ENCODE measurements at places on chromosomes 2 and 18.
A peak's percentile ranks its signal among the peaks of the same experiment; 100 is the strongest.

DNA sequence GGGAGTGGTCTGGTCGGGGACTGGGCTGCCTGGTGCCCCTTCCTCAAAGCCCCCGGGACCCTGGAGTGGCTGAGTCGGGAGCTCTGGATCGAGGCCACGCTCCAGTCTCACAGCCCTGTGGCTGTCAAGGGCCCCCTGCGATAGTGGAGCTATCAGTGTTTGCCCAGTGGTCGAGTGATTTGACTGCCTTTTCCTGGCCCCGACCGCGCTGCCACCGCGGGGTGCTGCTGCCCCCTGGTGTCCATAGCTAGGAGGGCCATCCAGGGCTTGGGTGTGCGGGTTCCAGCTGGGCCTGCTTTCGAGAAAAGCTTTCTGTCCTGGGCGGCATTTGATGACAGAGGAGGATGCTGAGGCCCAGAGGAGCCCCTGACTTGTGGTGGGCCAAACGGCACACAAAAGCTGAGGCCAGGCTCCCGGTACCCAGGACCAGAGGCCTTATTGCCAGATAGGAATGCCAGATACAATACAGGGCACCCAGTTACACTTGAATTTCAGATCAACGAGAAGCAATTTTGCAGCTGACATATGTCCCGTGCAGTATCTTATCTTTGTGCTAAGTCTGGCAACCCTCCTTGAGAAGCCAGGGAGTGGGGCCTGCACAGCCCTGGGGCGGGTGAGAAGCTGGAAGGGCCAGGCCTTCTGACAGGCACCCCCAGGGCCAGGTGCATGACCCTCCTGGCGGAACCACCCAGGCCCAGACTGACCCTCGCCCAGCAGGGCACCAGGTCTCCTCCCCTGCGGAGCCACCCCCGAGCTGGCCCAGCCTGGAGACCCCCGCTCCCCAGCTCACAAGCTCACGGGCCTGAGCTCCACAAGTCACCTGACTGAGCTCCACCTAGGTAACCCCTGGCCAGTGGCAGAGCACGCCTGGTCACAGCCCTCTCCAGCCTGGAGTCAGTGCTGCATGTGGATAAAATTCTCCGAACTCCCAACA lies 13.0 kb downstream of the ODC1 start:
- peak; percentile 94 for DNase-seq

GRCh38 chr2:160226367-160226766 lies 26.3 kb upstream of the ITGB6 start:
- DNase-seq: no peak

DNA sequence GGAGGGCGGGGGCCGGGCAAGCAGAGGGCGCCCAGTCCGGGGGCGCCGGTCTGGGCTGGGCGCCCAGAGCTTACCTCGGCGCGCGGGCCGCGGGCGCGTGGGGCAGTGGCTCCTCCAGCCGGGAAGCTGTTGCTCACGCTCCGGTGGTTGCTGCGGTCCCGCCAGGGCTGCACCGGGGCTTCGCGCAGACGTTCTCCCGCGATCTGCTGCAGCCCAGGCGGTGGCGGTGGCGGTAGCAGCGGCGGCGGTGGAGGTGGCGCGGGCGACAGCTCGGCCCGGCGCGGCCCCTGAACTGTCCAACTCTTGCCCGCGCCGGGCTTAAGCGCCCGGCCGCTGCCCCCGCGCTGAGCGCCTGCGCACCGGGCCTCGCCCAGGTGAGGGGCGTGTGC lies 391 bp downstream of the ZNF385B start:
- DNase-seq: peak; percentile 7

DNA sequence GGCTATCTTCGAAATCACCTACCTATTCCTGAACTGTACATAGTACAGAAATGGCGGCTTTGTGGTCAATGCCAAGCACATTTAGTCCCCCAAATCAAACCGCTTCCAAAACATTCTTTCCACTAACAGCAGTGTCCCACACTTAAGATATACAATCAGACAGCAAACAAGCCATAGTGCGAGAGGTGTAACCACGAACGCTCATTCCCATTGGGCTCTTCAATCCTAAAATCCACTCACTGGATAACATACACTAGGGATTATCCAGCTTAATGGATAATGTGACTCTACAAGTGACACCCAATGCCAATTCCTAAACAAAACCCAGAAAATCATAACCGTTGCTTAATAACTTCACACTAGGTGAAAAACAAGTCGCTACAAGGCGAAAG lies 2.0 kb downstream of the XPO1 start:
- DNase-seq: peak; percentile 51

GRCh38 chr2:159060518-159060917 lies 92.1 kb downstream of the TANC1 start:
- DNase-seq: no peak

- no peak for DNase-seq
Observed at GRCh38 chr18:28062443-28062842, 114.5 kb downstream of the CDH2 start.

DNA sequence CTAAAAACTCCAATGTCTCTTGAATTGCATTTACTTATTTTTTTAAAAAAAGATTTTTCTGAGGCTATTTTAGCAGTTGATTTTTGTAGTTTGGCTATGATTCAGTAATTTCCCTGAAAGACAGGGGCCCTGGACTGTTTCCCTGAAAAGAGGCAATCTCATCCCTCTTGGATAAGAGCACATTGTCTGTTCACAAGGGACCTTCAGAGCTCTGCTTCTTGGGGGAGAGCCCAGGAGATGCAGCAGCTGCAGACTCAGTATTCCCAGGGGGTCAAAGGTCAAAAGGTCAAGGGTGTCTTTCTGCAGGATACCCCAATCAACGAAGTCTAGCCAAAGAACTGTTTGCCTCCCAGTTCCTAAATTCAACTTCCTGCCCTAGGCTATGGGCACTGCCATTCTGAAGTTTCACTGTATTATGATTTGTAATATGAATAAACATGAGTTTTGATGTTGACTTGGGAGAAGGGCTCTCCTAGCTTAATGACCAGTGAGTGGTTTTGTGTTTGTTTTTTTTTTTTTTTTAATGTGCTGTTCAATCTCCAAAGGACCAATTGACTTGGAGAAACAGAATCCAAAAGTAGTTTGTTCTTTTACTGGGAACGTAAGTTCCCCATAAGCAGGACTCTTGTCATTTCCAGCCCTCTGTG lies 157.0 kb upstream of the SERPINE2 start:
- DNase-seq: no peak

DNA sequence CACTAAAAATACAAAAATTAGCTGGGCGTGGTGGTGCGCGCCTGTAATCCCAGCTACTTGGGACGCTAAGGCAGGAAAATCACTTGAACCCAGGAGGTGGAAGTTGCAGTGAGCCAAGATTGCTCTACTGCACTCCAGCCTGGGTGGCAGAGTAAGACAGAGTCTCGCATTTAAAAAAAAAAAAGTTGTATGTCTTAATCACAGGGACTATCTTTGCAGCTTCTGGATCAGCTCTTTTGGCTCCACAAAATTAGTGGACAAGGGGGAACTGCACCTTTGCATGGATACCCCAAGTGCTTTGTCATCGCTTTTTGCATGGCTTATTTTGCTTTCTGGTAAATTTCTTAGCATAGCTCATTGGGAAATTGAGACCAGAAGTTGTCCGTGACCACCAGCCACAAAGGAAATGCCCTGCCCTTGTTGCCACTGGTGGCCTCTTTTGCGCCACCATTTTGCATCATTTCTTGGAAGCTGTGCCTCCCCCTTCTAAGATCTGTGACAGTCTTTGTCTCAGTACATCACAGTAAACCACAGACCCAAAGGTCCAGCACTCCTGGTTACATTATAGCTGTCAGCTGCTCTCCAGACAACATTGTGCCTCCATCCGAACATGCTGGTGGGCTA lies 43.9 kb upstream of the PCBP1 start:
- DNase-seq: peak; percentile 83

GRCh38 chr2:85930129-85931124 lies 41.6 kb upstream of the ST3GAL5 start:
- DNase-seq: no peak

- no peak for DNase-seq
Observed at GRCh38 chr2:134173338-134174016, 80.4 kb upstream of the MGAT5 start.

GRCh38 chr2:47078541-47079482 lies 76.3 kb downstream of the STPG4 start:
- DNase-seq: peak; percentile 93

- no peak for DNase-seq
Observed at GRCh38 chr2:7060156-7060555, 142.9 kb downstream of the RNF144A start.
